ENCODE measurements at places on chromosomes 16 and 17.

DNA sequence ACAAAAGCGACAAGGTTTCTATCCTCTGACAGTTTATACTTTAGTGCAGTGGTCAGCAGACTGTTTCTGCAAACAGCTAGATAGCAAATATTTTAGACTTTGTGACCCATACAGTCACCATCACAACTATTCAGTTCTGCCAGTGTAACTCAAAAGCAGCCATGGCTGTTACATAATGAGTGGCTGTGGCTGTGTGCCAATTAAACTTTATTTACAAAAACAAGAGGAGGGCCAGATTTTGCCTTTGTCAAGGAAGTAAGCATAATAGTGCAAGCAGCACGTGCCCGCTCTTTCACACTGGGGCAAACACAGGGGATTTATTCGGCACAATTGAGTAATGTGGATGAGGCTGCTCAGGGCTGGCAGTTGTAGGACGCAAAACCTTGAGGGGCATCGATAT is 551.5 kb downstream of the MAF start:
- DNase-seq: no peak

DNA sequence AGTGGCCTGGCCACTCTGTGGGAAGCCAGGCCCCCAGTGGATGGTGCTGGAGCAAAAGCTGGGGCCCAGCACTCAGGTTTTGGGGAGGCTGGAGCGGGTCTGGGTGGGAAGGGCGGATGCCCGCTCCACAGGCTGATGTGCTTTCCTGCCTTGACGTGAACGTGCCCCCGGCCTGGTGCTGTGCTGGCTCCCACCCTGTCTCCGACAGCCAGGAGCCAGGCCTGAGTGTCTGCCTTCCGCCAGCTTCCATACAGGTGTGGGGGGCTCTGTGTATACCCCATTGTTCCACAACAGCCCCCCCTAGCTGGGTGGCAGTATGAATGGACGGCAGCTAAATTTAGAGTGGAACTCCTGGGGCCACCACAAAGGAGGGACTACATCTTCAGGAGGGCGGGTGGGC is 20.0 kb downstream of the HIC1 start:
- DNase-seq: no peak

GRCh38 chr17:49061524-49061943 is 64.3 kb downstream of the IGF2BP1 start:
- DNase-seq: no peak

DNA sequence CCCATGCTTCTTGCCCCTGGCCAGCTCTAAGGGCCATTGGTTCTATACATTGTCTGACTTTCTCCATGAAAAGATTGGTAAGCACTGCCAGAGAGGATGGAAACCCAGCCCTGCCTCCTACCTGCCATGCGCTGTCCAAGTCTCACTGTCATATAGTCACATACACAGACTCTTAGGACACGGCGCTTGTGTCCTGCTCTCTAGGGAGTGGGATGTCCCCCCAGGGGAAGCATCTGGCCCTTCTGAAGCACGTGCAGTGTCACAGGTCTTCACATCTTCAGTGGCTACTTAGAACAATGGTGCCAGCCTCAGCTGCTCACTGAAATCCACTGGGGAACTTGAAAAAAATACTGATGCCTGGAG is 38.7 kb downstream of the MYO18A start:
- no peak for DNase-seq

- DNase-seq: no peak
These were observed 17.0 kb downstream of the PITPNA start for GRCh38 chr17:1545618-1546017.

DNA sequence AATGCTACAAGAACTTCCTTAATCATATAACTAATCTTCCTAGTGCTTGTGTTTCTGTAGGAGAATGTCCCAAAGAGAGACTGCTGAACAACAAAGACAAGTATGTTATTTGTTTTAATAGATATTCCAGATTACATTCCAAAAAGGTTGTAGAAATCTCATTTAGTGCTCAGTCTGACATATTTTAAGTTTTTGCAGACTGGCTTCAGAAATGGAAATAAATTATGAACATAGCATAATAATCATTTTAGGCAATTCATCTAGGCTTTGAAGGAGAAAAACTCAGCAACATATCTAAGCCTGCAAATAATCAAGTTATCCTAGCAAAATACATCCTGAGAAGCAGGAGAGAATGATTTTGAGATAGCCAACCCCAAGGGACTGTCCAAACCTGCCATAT is 171.6 kb upstream of the CDH5 start:
- DNase-seq: no peak

DNA sequence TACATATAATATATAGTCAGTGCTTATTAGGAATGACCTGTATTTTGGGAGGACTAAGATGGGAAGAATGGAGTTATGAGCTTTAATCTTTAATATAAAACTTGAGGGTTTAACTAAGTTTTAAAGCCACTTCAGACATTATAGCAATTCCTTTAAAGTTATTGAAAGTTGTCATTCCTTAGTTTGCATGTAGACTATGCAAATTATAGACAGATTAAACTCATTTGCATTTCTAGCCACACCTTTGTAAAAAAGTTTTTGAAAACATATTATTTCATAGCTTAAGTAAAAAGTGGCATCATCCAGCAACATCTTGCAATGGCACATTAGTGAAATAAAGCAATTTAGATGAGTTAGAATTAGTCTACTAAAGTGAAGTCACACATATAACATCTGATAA is 49.8 kb downstream of the C17orf58 start:
- DNase-seq: no peak

DNA sequence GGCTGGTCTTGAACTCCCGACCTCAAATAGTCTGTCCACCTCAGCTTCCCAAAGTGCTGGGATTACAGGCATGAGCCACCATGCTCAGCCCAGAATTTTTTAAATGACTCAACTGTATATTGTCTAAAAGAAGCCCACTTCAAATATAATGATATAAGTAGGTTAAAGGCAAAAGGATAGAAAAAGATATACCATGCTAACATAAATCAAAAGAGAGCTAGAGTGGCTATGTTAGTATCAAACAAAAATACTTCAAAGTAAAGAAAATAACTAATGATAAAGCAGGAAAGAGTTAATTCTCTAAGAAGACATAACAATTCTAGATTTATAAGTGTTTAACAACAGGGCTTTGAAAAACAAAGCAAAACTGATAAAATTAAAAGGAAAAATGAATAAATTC is 13.3 kb upstream of the MPO start:
- DNase-seq: no peak

DNA sequence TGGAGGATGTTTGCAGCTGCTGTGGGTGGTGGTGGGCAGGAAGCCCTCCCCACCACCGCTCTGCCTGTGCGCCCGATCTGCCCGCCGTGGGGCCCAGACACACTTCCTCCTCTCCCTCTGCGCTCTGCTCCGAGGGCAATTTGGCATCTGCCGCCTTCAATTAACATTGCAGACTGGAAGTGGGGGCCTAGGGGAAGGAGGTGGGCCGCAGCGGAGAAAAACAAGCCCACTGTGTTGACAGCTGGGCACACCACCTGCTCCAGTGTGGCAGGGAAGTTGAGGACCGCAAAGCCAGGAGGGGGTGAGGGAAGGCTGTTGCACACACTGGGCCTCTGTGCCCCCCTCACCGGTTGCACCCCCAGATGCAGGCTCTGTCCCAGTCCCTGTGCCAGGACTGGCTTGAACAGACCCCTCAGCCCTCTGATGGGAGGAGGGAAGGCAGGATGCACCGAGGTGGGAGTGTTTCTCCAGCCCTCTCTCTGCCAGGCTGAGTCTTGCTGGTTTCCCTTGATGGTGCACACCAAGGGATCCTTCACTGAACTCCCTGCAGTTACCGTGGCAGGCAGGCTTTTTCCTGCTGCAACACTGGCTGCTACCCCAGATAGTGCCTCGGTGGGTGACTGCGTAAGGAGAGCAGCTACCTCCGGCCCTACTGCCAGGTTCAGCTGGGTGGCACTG is 72.8 kb upstream of the MED9 start:
- DNase-seq: no peak

GRCh38 chr17:44502598-44503146 is 534 bp downstream of the GPATCH8 start:
- no peak for DNase-seq

GRCh38 chr16:35195864-35196216 is 1736.4 kb downstream of the TP53TG3F start:
- DNase-seq: no peak

GRCh38 chr16:27222249-27223225 is 19.2 kb downstream of the KDM8 start:
- no peak for DNase-seq

- DNase-seq: no peak
These were observed 1.1 kb downstream of the NAA38 start for GRCh38 chr17:7856011-7856810.

- DNase-seq: no peak
These were observed 338.9 kb downstream of the CA10 start for GRCh38 chr17:51819341-51820219.

- no peak for DNase-seq
These were observed 96.9 kb downstream of the SKAP1 start for GRCh38 chr17:48333034-48333530.

- DNase-seq: no peak
These were observed 19.3 kb downstream of the SHMT1 start for GRCh38 chr17:18344021-18344420.

GRCh38 chr16:4603624-4604170 is 11.0 kb downstream of the UBALD1 start:
- no peak for DNase-seq

GRCh38 chr17:31690151-31690551 is 168.9 kb downstream of the COPRS start:
- no peak for DNase-seq

GRCh38 chr16:28131181-28131580 is 67.7 kb upstream of the GSG1L start:
- DNase-seq: no peak

DNA sequence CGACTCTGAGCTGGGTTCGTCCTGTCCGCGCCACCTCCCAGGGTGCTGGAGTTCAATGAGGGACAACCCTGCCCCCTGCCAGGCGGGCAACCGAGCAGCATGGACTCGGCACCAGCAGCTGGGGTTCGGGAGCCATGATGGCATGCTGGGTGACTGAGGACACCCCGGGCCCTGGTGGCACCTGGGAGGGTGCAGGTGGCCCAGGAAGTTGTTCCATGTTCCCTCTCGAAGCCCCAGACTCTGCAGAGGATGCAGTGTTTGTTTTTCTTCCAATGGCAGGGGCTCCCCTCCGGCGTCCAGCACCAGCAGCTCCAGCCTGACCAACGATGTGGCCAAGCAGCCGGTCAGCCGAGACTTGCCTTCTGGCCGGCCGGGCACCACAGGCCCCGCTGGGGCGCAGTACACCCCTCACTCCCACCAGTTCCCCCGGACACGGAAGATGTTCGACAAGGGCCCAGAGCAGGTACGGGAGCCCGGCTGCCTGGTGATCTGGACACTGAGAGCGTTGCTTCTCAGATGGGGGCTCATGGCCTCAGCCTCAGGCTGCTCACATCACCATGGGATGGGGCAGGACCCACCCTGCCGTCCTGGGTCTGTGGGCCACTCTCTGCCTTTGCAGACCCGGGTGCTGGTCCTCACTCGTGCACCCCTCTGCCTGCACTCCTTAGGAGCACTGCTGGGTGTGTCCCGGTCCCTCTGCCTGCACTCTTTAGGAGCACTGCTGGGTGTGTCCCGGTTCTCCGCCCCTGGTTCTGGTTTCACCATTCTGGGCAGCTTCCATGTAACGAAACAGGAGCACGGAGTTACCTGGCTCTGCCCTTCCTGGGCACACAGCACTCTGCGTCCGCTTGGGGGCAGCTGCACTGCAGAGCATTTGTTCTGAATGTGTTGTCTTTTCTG is 68.2 kb upstream of the CHMP6 start:
- no peak for DNase-seq

DNA sequence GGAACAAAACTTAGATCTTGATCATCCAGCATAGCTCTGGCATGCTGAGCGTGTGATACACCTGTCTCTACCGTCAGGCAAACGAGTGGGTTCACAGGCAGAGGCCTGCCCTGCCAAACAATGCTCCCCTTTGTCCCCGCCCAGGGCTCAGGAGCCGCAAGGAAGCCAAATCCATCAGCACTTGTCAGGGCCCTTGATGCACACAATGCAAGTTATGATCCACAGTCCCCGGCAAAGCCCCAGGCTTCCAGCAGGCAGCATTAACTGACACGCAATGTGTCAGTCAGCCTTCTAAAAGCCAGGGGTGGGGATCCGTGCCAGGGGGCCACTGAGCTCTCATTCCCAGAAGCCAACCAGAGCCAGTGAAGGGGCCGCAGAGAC is 460.9 kb downstream of the SLC39A11 start:
- no peak for DNase-seq

GRCh38 chr16:75372236-75372856 is 61.0 kb downstream of the CFDP1 start:
- no peak for DNase-seq

GRCh38 chr16:81315271-81316175 is 761 bp downstream of the GAN start:
- no peak for DNase-seq

- no peak for DNase-seq
These were observed 259.9 kb downstream of the SOX9 start for GRCh38 chr17:72380737-72381136.

DNA sequence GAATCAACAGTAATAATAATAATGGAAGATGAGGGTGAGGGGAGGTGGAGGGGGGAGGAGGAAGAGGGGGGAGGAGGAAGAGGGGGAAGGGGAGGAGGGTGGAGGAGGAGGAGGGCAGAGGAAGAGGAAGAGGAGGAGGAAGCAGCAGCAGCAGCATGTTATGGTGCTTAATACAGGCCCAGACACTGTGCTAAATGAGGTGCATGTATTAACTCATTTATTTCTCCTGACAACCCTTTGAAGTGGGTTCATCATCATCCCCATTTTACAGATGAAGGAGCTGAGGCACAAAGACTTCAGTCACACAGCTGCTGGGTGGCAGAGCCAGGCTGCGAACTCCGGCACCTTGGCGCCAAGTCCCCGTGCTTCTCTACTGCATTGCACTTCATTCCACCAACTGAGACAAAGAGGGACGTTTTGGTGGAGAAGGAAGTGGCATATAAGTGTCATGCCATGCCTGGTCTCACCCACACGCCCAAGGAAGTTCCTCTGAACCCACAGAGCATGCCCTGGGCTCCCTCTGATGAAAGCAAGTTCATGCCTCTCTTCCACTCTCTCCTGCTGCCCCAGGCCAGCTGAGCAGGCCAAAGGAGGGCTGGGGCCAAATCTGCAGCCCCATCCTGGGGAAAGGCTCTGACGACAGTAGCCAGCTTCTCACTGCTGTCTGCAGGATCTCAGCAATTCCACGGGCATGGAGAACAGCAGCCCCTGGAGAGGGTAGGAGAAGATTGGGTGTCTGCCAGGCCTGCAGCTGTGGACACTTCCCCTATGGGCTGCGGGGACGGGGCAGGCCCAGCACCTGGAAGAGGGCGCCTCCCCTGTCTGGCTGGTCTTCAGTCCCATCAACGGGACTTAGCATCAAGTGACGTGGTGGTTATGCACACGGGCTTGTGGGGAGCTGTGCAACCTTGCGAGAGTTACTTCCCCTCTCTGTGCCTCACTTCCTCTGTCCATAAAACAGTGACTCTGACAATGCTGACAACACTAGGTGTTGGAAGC is 21.8 kb downstream of the XYLT1 start:
- DNase-seq: no peak

- DNase-seq: no peak
These were observed 351.0 kb upstream of the PSMD7 start for GRCh38 chr16:73945631-73946030.

GRCh38 chr17:27245230-27245696 is 48.7 kb upstream of the WSB1 start:
- no peak for DNase-seq

- no peak for DNase-seq
These were observed 67.9 kb downstream of the FTO start for GRCh38 chr16:53771655-53772497.

- no peak for DNase-seq
These were observed 9.4 kb downstream of the TMEM92 start for GRCh38 chr17:50283714-50284113.
